Adipocyte (in vitro differentiated cells): ENCODE measurements at places on chromosomes 13 and 19.

- DNase-seq = peak; percentile 65
Measured at GRCh38 chr19:38693380-38694223, 46.2 kb downstream of the ACTN4 start.

DNA sequence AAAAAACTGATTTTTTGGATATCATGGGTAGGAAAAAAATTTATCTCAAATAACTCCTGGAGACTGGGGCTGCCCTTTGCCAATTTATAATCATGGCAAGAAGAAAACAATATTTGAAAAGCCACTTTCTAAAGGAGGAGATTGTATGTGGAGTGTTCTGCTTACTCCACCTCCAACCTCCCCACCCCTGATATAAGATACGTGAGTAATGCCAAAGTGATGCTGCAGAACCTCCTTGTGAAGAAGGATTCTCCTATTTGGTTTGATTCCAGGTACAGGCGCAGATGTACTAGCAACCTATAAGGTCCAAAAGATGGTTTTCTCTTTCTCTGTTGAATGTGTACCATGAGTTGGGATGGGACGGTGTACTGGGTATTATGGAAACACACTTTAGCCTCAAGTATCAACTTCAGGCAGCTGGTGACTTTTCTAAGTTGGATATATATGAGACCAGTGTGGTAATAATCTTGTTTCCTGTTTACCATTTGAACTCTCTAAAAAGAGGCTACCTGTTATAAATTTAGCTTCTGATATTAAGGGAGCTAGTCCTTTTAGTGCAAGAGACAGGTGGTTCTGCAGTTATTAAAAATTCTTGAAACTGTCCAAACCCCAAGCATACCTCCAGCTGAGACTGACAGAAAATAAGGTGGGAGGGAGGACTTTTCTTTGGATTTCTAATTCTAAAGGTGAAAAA lies 724.0 kb upstream of the MIR17HG start:
- no peak for DNase-seq

DNA sequence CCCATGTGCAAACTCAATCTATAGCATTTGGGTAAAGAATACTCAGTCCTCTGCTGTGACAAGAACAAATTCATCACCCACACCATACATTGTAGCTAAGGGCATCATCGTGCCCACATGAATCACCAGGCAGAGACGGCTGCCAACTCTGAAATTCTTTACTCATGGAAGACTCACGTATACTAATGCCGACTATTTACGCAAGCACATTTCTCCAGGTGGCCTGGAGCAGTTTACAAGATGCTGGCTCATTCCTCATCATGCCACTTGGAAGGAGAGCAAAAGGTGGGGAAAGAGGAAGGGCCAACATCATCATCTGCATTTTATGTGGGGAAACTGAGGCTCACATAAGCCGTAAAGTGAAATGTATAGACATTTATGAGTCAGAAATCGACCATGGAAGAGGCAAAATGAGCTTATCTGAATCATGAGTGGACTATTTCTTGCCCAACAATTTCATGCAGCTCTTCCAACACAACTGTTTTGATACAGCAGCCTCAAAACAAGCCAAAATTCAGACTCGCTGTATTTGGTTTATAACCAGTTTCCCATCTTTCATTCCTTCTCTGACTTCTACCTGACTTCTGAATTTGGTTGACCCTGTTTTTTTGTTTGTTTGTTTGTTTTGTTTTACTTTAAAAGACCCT lies 213.9 kb upstream of the SERP2 start:
- DNase-seq = peak; percentile 50

- DNase-seq = no peak
Measured at GRCh38 chr19:35055715-35056179, 14.2 kb downstream of the HPN start.

DNA sequence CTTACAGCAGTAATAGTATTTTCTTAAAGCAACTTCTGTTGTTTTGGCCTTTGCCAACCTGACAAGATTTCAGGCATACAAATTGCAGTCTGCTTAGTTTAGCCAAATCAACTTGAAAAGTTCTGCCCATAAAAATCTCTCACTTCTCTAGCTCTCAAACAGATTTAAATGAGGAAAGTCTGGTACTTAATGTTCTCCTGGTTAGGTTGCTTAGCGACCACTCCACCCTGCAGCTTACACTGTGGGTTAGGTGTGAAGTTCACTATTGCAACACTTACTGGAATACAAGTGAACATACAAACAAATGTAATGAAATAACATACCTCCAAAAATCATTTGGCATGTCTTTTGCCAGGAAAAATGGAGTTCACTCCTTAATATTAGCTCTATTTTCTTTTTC lies 178.7 kb upstream of the PCDH9 start:
- DNase-seq = peak; percentile 53

- no peak for DNase-seq
Measured at GRCh38 chr19:1601613-1602064, 3.6 kb downstream of the UQCR11 start.

- no peak for DNase-seq
Measured at GRCh38 chr19:4896372-4896771, 6.3 kb downstream of the ARRDC5 start.

DNA sequence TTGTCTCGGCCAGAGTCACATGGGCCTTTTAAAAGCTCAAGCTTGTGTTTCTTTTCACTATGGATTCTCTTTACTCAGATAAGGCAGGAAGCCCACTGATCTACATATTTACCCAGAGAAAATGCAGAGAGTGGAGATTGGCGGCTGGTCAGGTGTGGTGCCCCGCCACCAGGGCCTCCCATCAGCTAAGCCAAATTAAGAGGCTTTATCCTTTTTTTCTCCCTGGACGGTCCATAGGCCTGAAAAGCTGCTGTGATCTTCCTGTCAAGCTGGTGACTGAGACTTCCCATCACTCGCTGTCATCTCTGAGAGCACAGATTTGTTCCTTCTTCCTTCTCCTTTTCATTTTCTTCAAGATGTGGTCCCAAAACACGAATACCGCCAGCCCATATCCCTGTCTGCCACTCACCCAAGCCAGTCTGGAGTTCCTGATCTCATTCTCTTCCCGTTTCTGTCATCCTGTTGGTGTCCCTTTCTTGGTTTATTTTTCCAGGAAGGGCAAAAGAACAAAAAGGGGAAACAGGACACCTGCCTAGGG lies 1.9 kb downstream of the SAFB start:
- DNase-seq = no peak

- DNase-seq = peak; percentile 50
Measured at GRCh38 chr13:32010136-32010535, 21.4 kb upstream of the FRY start.

GRCh38 chr13:47413112-47413511 lies 516.3 kb upstream of the HTR2A start:
- peak; percentile 25 for DNase-seq

DNA sequence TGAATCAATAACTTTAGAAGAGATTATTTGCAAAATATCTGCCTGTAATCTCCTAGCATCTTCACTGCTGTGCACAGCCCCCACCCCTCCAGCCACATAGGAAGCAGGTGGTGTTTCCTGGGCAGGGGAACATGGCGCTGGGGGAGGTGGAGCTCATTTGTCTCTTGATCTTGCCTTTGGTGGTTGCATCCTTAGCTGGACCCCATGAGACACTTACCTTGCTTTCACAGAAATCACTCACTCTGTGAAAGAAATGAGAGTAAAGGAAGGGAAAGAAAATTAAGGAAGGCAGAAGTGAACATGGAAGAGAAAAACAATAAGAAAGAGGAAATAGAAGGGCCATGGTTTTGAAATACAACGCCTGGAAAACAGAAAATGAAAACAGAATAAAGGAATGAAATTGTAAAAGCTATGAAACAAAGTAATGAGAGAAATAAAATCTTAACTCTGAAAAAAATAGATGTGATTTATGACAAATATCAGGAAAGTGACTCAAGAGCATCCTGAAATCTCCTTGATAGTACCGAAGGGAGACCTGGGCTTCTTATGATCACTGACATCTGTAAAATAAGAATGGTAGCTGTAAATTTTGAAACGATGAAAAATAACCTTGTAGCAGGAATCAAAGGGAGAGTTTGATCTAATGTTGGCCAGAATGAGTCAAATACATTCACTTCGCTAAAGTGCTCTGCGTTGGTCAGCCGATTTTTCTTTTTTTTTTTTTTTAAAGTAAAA lies 17.2 kb upstream of the RNASEH2B start:
- no peak for DNase-seq

GRCh38 chr13:79480954-79481684 lies at the start of gene NDFIP2:
TSS of gene NDFIP2 (plus strand) at chr13:79481155. CDS start at chr13:79481204, 49 bp downstream.
- DNase-seq = peak; percentile 94

GRCh38 chr13:94236872-94237271 lies 242.6 kb downstream of the DCT start:
- peak; percentile 33 for DNase-seq

GRCh38 chr19:44111910-44112463 lies 1.2 kb upstream of the ZNF225 start:
- DNase-seq = peak; percentile 91

GRCh38 chr13:73275163-73275562 lies 216.4 kb downstream of the KLF5 start:
- no peak for DNase-seq

- DNase-seq = no peak
Measured at GRCh38 chr13:75587679-75588078, 38.1 kb downstream of the UCHL3 start.
